ENCODE measurements at places on chromosomes 6 and 20.

- no peak for DNase-seq
Observed at GRCh38 chr6:144104898-144105487, 9.6 kb upstream of the SF3B5 start.

DNA sequence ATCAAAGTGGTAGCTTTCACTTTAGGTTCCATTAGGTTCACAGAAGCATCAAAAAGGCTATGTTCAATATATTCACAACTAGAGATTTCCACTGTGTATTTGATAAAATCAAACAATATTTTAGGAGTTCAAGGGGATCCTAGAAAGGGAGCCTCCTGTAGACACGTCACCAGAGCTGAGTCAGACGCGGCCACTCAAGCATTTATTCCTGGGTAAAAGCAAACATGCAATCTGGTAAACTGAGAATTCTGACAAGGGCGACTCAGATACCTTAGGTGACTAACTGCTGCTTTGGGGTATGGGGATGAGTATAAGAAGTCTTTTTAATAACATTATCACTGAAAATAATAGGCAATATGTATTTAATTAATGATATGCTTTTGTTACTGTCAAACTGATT is 118.7 kb upstream of the HMGN3 start:
- DNase-seq = no peak

GRCh38 chr20:35660122-35660937 is 4.4 kb downstream of the CPNE1 start:
- DNase-seq = no peak

DNA sequence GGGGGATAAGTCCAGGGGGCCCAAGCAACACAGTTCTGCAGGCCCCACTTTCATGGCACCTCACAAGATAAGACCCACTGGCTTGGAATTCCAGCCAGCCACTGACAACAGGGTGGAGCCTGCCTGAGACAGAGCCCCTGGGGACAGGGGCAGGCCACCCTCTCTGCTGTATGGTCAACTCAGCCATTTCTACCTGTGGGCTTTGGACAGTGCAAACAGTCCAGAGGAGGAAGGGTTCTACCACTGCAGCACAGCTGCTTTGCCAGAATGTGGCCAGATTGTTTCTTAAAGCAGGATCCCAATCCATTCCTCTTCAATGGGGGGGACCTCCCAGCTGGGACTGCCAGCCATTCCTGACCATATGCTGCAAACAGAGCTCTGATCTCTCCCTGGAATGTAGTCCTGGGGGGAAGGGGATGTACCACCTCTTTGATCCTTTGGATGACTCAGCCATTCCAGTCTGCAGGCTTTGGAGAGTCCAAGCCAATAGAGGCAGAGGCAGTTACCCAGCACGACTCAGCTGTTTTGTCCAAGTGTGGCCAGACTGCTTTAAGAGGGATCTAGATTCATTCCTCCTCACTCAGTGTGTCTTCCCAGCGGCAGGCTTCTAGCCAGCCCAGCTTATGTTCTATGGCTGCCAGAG is 842.2 kb downstream of the EPHA7 start:
- no peak for DNase-seq

DNA sequence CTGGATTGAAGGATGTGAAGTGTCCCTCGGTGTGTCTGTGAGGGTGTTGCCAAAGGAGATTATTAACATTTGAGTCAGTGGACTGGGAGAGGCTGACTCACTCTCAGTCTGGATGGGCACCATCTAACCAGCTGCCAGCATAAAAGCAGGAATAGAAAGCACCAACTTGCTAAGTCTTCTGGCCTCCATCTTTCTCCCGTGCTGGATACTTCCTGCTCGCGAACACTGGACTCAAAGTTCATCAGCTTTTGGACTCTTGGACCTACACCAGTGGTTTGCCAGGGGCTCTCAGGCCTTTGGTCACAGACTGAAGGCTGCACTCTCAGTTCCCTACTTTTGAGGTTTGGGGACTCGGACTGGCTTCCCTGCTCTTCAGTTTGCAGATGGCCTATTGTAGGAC is 220.3 kb upstream of the LRFN2 start:
- no peak for DNase-seq

- DNase-seq = no peak
Observed at GRCh38 chr6:10686901-10687300, 7.5 kb downstream of the C6orf52 start.

GRCh38 chr6:11357285-11357684 is 124.8 kb upstream of the NEDD9 start:
- DNase-seq = no peak

DNA sequence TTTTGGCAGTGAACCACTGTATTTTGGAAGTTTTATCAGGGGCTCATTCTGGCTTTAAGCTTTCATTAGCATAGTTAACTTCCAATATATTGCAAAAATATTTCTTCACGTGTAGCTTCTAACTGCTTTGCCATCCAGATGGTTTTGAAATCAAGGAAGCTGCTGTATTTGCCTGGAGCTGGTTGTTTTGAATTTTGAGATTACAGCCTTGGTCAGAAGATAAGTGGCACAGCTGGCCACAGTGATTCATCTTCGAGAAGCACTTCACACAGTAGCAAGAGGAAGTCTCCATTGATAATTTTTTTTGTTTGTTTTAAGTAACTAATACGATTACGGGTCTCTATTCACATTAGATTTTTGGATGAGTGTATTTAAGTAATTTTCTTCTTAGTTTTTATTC is 3.8 kb downstream of the APCDD1L start:
- DNase-seq = no peak

DNA sequence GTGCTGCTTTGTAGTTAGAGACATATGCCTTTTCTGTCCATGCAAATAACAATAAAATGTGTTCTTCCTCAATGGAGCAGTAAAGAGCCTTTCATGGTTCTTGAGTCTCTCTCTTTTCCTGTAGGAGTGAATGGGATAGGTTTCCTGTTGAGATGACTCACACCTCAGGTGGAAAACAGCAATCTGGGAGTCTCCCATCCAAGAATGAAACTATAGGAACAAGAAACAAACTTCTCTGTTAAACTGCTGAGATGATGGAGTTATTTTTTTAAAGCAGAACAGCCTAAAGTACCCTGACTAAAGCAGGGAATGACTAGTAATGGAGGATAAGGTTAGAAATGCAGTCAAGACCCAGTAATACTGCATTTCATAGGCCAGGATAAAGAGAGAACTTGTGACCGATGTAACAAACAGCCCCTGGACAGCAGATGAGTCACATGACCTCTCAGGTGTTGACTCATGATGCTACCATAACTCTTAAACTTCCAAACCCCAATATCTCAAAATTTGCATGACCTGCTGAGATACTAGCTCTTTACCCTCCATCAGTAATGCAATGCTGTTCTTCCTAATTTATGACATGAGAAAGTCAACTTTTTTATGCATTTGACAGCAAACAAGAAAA is 548.9 kb downstream of the CBLN4 start:
- no peak for DNase-seq

DNA sequence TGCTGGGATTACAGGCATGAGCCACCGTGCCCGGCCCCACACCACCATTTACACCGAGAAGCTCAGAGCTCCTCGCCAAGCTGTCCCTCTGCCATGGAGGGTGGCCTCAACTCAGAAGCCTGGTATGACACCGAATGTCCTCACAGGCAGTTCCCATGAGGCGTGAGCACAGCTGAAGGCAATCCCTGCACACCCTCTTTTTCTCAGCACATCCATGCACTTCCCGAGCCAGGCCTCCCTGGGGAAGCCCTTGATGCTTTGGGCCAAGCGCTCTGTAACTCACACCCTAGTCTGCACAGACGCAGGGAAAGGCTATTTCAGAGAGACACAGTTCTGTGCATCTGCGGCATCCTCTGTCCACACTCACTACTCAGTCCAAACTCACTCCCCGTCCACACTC is 18.4 kb downstream of the THBS2 start:
- no peak for DNase-seq

- DNase-seq = no peak
Observed at GRCh38 chr6:158686791-158687381, 37.0 kb downstream of the SYTL3 start.

- no peak for DNase-seq
Observed at GRCh38 chr20:35541118-35541782, 628 bp upstream of the ERGIC3 start.

DNA sequence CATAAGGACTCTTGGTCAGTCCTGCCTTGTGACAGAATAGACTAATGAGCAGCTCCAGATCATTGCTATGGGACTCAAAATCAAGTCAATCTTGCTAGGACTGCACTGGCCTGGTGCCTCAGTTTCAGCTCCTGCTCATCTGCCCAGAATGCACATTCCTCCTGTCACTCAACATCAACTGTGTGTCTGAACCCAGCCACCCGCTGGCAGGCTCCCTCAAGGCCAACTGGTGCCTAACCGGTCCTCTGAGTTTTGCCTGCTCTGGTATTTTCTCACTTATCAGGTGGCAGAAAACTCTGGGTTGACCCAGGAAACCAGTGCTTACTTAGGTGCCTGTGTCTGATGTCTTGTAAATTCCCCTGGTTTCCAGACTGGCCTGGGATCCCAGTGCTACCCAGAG is 297.7 kb downstream of the DHX35 start:
- DNase-seq = no peak

GRCh38 chr20:51789434-51789833 is 12.9 kb downstream of the SALL4 start:
- DNase-seq = no peak

DNA sequence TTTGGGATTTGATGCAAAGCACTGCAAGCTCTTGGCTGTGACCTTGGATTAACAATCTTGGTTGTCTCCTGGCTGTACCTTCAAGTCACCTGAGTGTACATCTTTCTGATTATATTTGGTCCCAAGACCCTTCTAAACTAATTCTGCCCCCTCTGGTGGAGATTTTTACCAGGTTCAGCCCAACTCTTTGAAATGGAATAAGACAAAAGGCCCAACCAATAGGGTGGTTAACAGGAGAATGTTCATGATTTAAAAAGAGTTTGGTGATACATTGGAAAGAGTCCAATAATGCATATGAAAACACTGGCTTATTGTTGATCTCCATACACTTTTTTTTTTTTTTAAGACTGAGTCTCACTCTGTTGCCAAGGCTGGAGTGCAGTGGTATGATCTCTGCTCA is 77.5 kb upstream of the CD83 start:
- no peak for DNase-seq

DNA sequence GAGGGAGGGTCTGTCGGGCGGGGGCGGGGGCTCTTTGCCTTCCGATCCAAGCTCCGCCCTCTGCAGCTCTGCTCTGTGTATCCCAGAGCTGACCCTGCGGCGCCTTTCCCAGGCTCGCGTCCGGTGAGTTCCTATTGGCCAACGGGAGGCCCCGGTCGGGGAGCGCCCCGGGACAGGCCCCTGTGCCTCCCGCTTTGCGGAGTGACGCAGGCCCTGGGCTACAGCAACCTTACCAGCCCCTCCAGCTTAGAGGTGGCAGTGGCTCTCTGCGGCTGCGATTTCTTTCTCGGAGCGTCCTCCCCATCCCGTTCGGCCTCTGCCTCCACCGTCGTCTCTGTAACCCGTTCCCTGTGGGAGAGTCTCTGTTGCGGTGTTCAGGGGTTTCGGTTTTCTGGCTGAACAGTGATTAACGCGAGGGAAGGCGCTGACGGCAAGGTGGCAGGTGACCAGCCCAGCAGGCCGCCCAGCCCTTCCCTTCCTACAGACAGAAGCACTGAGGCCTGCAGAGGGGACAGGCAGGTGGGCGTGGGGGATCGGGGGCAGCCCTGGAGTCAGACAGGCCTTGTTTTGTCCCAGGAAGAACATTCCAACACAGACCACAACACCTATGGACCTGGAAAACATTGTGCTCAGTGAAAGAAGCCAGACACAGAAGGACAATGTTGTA is 18.1 kb upstream of the CEBPB start:
- DNase-seq = no peak

- no peak for DNase-seq
Observed at GRCh38 chr6:166559211-166559610, 27.3 kb downstream of the RAMACL start.

- DNase-seq = no peak
Observed at GRCh38 chr6:167530951-167531350, 206.1 kb downstream of the TTLL2 start.

GRCh38 chr6:105430685-105431084 is 27.8 kb upstream of the PREP start:
- no peak for DNase-seq

GRCh38 chr6:32397252-32397920 is 9.6 kb downstream of the BTNL2 start:
- no peak for DNase-seq

Measured in NCI-H2107 (cell line).